ENCODE measurements at places on chromosomes 7 and 10.

- no peak for DNase-seq
These were observed 52.9 kb downstream of the BAMBI start for GRCh38 chr10:28730031-28730778.

DNA sequence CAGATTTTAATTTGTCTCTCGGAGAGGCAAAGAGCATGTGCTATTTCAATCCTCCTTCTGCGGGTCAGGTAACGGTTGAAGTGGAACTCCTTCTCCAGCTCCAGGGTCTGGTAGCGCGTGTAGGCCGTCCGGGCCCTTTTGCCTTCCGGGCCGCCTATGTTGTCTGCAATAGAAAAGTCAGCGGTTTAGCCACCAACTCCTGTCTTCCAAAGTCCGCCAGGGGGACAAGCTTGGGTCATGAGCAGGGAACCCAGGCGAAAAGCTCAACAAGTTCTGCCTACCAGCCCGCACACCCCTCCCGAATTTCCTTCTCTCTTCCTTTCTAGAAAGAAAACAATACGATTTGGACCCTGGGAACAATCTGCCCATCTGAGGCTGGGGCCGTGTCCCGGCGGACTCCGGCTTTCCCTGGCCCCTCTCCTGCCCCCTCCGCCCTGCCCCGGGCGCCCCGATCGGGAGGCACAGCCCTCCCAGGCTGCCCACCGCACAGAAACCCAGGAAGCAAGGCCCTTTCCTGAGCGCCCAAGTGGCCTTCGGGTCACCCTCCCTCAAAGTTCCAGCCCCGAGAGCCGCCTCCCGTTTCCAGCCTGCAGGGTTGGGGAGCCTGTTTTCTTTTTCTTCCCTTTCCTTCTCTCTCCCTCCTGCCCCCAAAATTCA is 1.4 kb downstream of the HOXA5 start:
- no peak for DNase-seq

DNA sequence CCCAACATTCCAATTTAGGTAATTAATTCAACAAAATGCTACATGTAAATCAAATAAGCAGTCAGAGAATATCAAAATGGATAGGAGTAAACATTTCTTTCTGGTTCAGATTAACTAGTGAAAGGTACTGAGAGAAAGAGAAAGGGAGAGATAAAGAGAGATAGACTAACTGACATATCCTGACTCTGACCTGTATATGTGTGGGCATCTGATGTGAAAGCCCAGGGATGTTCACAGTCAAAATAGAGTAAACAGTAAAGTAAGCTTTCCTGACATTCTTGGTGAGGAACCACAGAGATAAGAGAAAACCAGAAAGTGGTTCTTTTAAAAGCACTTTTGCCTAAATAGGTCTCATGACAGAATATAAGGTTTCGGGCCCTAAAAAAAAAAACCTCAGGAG is 37.5 kb upstream of the ANK3 start:
- no peak for DNase-seq

GRCh38 chr10:77680811-77681210 is 43.2 kb upstream of the KCNMA1 start:
- no peak for DNase-seq

DNA sequence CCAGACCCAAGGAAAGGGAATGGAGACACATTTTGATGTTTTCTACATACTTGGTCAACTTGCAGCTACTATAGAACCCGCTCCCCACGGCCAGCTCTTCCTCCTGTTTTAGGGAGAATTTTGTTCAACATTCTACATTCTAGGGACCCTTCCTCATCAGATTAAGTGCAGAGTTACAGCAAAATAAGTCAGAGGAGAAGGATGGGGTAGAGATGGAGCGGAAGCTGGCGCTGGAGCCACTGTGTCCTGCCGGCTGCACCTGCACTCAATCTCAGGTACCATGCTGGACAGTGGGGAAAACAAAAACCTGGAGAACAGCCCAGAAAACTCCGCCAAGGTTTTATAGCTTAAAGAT is 79.4 kb upstream of the EN2 start:
- no peak for DNase-seq

DNA sequence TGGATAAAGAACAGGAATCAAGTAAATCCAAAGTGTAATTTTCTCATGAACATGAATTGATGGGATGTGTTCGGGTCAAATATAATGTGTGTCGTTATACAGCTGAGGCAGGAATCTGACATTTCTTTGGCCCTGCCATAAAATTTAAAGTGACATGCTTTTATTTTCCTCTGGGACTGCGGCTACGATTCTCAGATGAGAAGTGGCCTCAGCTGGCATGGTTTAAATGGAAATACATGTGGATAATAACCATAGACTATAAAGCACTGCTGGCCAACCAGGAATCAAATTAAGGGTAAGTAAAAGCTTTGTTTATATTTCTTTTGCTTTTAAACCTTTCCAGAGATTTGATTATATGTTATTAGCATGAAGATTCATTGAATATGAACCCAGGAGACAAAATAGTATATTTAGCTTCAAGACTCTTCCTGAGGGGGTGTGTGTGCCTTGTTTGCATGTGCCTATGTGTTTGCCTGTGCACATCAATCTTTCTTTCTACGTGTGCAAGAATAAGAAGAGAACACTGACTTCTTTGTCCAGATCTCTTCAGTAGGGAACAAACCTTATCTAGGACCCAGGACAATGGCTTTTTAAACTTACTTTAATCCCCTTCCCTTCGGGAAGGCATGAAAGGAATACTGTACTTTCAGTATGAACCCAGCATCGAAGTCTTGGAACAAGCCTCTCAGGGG is 629.0 kb upstream of the PFKP start:
- no peak for DNase-seq

DNA sequence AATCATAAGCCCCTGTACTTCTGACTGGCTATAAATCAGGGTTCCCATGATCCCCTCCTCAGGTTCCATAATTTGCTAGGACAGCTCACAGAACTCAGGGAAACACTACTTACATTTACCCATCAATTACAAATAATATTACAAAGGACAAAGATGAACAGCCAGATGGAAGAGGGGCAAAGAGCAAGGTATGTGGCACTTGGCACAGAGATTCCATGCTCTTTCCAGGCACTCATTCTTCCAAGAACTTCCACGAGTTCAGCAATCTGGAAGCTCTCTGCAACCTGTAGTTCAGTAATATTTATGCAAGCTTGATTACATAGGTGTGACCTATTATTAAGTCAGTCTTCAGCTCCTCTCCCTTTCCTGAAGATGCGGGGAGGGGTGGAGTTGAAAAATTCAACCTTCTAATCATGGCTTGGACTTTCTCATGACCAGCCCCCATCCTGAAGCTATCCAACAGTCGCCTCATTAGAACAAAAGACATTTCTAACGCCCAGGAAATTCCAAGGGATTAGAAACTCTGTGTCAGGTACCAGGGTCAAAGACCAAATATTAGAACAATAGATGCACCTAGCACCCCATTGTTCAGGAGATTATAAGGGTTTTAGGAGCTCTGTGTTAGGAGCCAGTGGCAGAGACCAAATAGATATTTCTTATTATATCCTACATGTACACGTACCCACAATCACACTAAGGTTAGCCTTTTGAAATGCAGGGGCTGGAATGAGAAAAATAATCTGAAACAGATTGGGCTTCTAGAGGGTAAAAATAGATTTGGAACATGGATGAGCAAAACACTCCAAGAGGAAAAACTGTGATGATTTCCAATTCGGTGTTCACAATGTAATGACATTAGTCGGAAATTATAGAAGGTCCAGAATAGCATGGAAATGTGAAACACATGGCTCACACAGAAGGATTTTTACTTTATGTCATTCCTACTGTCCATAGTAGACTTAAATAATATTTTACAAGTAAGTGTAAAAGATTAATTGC is 7.0 kb downstream of the ANKMY2 start:
- DNase-seq = no peak

- DNase-seq = no peak
These were observed 18.5 kb upstream of the NODAL start for GRCh38 chr10:70459774-70460490.

DNA sequence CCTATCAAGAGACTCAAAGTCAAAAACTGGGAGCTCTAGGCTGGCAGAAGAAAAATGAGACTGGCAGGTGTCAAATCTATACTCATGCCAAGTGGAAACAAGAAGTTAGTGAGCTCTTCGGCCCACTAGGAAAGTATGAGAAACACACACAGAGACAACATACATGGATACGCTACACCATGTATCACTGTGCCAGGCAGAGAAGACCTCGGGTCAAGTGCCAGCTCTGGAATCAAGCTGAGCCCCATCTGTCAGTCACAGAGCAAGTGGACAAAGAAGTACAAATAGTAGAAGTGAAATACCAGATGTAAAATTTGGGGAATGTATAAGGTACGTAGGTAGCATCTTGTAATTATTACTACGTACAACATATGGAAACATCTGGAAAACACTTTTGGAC is 62.4 kb downstream of the FAM13C start:
- DNase-seq = no peak

DNA sequence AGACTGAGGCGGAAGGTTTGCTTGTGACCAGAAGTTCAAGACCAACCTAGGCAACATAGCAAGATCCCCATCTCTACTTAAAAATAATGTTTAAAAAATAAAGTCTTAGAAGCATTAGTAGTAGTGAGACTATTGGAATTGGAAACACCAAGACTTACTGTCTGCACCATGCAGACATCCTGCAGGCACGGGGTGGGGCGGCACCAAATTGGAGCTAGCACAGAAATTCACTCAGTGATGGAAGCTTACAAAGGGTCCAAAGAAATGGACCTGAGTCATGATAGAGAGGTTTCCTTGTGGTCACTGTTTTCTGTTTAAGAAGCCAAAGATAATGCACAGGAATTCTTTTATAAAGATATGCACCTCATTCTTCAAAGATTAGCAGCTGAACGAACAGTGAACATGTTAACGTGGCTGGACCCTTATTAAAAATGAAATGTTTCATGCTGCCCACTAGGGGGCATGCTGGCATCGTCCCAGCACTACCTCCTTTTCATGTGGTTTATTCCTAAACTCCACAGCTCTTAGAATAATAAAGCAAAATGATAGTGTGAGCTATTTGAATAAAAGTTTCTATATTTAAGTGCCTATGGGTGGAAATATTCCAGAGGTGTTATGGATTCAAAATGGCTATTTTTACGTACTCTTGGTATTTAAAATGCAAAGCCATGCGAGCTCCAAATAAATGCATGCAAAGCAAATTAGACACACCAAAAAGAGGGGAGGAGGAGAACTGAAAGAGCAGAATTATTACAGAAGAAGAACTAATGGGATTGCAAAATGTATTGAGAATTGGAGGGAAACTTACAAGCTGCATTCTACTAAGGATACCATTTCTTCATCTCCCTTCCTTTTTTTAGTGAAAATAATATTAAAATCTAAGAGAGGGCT is 28.6 kb downstream of the PDSS1 start:
- peak; percentile 20 for DNase-seq

GRCh38 chr10:32952094-32952493 is 5.9 kb downstream of the ITGB1 start:
- DNase-seq = no peak

- no peak for DNase-seq
These were observed 24.7 kb upstream of the DPYSL4 start for GRCh38 chr10:132162021-132162531.

DNA sequence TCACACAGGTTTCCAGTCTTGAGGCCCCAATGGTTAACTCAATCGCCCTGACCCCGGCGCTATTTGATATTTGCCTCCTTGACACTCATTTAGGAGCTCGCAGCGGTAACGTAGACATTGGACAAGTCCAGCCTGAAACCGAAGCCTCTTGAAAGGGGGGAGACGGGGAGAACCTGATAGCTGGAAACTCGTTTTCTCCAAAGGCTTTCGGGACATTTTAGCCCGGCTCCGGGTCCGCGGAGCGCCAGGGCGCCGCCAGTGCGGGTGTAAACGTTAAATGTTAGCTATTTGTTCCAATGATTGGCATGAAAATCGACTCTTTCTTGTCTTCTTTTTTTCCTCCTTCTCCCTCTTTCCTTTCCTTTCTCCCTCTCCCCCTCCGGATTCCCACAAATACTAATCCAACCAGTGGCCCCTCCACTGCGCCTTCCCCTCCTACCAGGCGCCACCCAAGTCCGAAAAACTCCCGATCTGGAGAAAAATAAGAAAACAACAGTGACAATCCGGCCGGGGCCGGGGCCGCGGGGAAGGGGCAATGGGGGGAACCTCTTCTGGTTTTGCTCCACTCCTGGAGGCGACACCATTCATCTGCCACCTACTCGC is 17.2 kb upstream of the GATA3 start:
- no peak for DNase-seq

- DNase-seq = no peak
These were observed 275.8 kb downstream of the GRID1 start for GRCh38 chr10:86090807-86091206.

DNA sequence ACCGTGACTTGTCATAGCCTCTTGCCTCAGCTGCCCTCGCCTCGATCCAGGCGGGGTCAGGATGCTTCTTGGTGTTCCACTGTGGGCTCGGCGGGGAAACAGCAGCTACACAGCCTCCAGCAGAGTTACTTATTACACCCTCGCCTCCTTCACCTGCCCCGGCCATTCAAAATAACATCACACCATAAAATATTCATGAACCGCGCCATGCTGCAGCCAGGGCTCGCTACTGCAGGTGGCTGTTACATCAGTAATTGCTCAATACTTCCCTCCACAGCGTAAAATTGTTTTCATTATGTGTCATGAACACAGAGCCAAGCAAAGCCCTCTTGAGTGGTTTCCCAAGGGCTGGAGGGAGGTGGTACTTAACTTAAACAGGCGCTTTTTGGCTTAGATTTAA is 241.5 kb upstream of the SP8 start:
- peak; percentile 95 for DNase-seq

DNA sequence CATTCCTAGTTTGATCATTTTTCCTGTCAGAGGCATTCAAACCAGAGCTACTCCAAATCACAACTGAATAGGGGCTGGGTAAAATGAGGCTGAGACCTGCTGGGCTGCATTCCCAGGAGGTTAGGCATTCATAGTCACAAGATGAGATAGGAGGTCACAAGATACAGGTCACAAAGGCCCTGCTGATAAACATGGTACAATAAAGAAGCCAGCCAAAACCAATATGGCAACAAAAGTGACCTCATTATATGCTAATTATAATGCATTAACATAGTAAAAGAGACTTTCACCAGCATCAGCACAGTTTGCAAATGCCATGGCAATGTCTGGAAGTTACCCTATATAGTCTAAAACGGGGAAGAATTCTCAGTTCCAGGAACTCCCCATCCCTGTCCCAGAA is 37.3 kb downstream of the TWIST1 start:
- no peak for DNase-seq

- DNase-seq = no peak
These were observed 798 bp upstream of the MACROH2A2 start for GRCh38 chr10:70051848-70052247.

GRCh38 chr10:103851261-103851660 is 4.1 kb downstream of the SH3PXD2A start:
- DNase-seq = no peak
